ENCODE measurements at places on chromosomes 5 and 9.

DNA sequence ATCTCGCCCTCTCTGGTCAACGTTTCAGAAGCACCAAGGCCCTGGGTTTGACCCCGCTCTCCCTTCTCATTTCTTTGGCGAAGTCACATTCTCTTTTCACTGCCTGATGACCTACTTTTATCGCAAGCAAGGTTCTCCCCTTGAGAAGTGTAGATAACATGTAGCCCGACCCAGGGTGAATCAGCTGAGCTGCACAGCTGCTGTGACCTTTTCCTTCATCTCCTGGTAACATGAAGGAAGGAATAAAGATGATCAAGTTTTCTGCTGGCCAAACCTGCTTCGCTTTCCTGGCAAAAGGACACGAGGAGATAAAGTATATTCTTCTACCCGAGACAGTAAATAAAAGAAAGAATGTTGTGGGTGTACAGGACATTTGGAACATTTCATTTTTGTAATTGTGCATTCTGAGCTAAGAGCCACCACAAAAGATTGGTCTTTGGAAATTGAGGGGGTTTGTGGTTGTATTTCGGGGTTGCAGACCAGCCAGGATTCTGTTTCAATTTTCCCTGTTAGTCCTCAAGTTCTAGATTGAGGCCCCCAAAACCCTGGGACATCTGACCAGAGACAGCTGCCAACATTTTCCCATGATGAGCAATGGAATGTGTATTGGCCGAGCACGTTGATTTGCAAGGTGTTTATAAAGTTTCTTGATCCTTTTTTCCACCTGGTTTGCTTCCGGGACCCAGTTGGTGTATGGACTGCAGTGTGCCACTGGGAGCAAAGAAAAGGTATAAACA, 155.1 kb upstream of the ZNF462 start:
- no peak for DNase-seq

- no peak for DNase-seq
Observed at GRCh38 chr9:135090081-135090480, 2.6 kb downstream of the OLFM1 start.

GRCh38 chr9:19379697-19380046, 364 bp downstream of the RPS6 start:
- DNase-seq = peak; percentile 51

DNA sequence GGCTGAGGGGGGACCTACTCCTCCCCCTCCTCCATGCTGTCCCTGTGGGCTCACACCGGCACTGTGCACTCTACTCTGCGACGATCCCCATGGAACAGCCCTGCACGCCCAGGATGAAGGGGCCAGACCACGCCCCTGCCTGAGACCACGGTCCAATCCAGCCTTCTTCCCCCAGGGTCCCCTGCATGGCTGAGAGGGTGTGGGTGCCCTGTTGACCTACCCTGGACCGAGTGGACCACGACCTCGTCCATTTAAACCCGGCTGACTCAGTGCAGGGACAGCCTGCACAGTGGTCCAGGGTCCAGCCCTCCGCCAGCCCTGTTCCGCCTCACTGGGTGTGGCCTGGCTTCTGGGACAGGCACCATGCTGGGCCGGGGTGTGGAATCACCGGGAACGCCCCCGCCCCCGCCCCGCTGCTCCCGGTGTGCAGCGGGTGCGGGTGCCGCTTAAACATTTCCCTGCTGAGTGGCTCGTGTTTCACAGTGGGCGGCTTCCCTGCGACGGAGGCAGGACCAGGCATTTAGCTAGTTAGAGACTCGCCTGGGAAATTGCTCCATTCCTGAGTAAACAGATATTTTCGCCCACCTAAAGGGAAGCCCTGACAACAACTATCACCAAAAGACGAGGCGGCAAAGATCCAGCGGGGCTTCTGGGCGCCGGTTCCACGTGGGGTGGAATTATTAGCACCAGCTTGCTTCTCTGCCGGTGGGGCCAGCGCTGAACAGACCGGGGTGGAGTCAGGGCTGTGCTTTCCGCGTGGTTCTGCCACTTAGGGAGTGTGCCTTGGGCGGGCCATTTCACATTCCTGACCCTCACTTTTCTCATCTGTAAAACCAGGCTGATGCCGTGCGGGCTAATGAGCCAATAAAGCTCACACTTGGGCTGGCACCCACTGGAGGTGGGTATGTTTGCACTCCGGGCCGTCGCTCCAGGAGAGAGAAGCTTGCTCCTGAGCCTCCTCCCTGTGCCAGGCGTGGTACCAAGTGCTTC, 22.6 kb downstream of the DBH start:
- DNase-seq = peak; percentile 29

Data from NCI-H774 (cell line).